ENCODE measurements at places on chromosomes 11 and 22.
A peak's percentile ranks its signal among the peaks of the same experiment; 100 is the strongest.

DNA sequence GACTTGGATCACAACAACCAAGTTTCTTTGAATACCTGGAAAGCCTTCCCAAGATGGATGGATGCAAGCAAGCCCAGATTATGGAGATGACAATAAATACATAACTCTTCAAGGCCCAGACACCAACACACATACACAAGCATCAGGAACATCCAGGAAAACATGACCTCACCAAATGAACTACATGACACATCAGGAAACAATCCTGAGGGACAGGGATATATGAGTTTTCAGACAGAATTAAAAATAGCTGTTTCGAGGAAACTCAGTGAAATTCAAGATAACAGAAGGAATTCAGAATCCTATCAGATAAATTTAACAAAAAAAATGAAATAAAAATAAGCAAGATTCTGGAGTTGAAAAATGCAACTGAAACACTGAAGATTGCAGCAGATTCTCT lies 659.4 kb downstream of the METTL15 start:
- DNase-seq = peak; percentile 31

DNA sequence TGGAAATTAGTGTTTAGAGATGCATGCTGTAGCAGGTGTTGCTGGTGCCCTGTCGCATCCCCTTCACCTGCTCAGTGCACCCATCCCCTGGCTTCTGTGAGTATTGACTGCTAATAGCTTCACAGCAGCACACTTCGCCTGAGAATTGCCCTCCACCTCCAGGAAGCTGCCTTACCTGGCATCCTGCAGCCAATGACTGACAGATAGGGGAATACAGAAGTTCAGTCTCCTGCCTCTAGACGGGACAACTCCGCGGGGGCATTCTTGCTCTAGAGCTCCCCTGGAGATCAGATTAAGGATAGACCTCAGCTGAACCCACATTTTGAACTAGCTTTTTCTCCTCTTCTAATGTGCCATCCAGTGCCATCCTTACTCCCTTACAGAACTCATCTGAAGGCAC lies 9.3 kb upstream of the CD3E start:
- DNase-seq = no peak

DNA sequence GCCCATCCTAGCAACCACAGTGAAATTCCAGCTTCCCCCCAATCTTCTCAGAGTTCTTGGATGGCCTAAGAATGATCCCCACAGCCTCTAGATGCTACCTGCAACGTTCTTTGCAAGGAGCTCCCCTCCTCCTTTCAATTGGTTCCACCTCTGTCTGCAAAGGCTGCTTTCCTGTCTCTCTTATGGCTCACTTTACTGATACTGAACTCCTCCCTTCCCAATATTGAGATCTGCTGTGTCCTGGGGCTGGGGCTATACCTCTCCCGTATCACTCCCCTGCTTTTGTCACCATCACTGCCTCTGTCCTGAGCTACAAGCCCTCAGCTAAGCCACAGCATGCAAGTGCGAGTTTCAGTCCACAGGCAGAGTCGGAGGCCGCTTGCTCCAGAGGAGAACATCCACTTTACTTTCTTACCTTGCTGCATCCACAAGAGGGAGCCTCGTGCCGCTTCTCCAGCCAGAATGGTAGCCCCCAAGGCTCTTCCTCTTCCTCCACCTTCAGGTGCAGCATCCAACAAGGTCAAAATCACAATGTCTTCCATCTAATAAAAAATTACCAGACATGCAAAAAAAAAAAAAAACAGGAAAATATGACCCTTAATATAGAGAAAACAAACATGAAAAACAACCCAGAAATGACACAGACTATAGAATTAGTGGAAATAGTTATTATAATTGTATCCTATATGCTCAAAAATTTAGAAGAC lies 48.6 kb upstream of the TMEM45B start:
- DNase-seq = peak; percentile 23

- peak; percentile 69 for DNase-seq
These were observed 51.0 kb downstream of the MIAT start for GRCh38 chr22:26708256-26709009.

DNA sequence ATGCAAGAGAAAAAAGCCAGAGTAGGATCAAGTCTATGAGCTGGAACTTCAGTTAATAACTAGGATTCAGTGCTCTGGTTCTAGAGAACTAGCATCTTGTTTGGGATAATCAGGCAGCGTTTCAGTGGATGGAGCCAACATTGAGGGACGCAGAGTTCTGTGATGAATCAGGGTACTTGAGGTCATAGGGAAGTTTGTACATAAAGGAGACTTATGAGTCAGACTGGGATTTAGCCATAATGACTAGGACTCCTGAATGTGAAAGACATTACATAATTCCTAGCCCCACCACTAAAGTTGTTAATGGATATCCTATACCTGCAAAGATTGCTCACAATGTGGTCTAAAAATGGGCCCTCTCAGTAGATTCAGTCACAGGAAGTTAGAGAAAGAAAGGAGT lies 6.8 kb downstream of the SLN start:
- DNase-seq = peak; percentile 87

DNA sequence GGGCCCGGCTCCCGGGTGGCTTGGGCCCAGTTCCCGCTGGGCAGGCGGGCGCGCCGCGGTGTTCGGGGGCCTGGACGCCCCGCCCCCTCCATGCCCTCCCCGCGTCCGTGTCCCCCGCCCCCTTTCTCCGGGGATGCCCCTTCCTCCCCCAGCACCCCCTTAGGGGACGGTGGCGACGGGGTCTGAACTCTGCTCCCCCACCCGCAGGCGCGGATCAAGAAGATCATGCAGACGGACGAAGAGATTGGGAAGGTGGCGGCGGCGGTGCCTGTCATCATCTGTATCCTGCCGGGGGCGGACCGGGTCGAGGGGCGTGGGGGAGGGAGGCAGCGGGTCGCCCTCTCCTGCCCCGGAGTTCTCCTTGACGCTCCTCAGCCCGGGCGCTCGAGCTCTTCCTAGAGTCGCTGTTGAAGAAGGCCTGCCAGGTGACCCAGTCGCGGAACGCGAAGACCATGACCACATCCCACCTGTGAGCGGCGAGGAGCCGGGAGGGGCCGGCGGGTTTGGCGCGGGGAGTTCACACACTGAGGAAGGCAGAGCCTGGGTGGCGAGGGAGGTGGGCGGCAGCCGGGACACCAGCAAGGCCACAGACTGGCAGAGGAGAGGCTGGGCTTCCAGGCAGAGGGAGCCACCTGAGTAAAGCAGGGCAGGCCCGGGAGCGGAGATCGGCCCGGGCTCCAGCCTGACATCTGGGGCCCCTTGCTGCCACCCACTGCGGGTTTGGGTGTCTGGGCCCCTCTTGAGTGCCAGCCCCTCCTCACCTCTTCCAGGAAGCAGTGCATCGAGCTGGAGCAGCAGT lies 546 bp downstream of the DRAP1 start:
- DNase-seq = no peak

GRCh38 chr11:45769960-45770359 lies 35.0 kb upstream of the SLC35C1 start:
- no peak for DNase-seq

GRCh38 chr22:42596863-42597530 lies 17.7 kb downstream of the POLDIP3 start:
- no peak for DNase-seq

- DNase-seq = no peak
These were observed 168.1 kb downstream of the ADAMTS15 start for GRCh38 chr11:130616573-130616972.

DNA sequence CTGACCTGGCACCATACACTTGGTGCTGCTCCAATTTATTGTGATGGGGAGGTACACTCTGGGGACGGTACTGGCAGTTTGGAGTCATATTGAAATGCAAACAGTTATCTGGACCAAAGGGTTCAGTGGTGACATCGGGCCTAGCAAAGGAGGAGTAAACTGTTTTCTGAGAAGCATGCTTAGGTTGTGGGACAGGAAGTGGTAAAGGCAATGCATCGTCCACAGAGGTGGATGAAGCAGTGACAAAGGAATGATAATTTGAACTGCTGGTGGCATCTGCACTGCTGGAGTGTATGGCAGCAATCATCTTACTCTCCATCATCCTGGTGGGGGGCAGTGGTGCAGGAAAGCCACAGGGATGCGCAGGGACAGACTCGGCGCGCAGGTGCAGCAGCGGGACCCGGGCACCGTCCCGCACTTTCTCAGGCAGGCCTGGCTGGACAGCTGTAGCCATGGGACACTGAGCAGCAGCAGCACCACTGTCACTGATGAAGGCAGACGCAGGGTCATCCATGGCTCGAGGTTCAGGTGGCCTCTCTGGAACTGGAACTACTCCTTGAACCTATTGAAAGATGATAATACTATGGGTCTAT lies 28.0 kb upstream of the TP53AIP1 start:
- DNase-seq = no peak

DNA sequence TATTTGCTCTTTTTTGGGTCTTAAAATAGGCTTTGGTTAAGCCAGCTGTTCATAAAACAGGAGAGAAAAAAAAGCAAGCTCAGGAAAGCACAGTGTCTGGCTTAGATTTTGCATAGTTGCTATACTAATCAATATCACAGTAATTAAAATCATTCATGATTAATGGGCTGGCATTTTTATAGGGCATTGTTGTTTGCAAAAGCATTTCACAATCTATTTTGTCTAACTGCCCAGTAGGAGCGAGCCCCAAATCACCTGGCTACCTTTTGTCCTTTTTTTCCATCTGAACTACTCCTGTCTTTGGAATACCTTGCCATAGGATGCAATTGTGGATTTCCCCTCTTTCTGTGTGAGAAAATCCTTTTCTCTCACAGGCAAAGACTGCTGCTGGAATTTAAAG lies 619.8 kb downstream of the JRKL start:
- no peak for DNase-seq

- no peak for DNase-seq
These were observed 37.6 kb downstream of the SYT13 start for GRCh38 chr11:45248501-45249011.

DNA sequence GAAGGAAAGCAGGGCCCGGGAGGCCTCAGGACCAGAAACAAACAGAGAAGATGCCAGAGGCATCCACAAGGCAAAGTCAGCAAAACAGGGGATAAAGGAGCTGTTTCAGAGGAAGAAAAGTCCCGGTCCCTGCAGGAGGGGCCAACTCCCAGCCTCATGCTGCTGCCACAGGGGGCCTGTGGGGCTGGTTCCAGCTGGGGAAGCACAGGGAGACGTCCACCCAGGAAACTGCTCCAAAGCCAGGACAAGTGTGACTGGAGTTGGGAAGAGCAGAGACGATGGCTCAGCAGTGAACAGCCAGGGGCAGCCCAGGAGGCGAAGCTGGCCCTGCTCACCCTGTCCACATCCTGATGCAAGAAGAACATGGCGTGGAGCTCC lies 454.4 kb downstream of the BRD1 start:
- no peak for DNase-seq

DNA sequence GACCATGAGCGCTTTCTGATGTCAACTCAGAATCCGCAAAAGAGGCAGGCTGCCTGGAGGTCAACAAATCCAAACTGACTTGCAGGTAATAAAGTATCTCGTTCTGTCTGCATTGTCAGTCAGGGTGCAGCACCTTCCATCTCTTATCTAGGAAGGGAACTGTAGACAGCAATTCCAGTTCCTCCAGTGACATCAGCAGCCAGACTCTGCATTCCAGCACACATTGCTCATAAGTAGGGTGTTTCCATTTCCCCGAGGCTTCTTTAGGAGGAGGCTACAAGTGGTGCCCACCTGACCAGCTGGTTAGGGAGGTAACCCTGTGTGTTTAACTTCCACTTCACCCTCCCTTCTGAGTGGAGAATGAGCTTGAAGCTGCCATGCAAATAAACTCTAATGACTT lies 53.3 kb downstream of the NTM start:
- peak; percentile 8 for DNase-seq

DNA sequence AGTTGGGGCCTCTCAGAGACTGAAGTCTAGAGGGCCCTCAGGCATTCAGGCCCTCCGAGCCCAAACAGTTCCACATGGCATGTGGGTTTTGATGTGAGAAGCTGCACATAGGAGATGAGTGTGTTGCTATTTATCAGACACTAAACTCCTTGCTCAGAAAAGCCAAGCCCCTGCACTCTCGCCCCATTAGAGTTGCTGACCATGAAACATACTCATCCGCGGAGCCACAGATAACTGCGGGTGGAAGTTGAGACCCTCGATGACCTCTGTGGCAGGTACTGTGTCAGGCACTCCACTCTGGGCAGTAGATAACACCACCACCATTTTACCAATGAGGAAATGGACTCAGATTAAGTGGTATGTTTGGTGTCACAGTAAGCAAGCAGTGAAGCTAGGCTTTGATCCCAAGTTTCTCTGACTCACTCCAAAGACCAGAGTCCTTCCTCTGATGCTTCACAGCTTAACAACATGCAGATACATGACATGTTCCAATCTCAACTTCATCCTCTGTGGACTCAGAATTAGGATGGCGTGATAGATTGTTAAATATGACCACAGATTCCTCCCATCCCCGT lies 202.1 kb downstream of the ADAMTS15 start:
- DNase-seq = peak; percentile 43

- peak; percentile 99 for DNase-seq
These were observed 72.5 kb downstream of the MICAL2 start for GRCh38 chr11:12182676-12183541.

- DNase-seq = no peak
These were observed 49.7 kb downstream of the ARRB1 start for GRCh38 chr11:75301601-75302345.

DNA sequence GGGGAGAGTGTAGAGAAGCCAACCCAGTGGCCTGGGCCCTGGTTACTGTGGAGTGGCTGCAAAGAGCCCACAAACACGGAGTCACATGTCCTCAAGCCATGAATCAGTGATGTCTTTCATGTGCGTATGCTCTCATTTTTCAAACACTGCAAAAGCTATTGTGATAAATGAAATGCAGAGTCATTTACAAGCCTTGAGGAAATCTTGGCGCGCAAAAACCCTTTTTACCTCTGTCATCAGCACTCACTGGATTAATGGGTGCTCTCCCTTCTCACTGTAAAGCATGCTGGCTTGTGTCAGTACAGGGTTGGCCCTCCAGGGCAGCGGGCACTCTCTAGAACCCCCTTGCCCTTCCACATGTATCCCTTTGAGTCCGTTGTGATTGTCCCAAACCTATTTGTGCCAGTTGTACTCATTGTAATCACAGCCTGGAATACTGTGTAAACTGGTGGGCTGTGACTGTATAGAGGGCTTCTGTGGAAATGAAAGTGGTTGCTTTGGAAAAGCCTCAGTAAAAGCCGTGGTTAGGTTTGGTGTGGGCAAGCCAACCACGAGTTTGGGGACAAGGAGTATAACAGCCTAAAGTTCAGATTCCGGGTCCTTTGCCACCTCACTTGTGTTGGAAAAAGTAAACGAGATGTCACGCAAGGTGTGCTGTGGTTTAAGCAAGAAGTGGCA lies 10.4 kb downstream of the GNAZ start:
- no peak for DNase-seq

All from AG10803 (cell line).